A549 treated with DMSO at 1 μM for 4 hours (cell line): ENCODE measurements at places on chromosomes 1 and 21. TPM values are rescaled to one million over a fixed set of nuclear protein-coding genes. Genes with fewer than 3 reads are reported as not detected.

The KRTAP12-2 gene
- total RNA-seq, result not detected in 5 replicates

The ARMH1 gene
- 0.35 to 1.1 TPM (median 0.80 TPM) in 5 replicates for total RNA-seq

The SELENBP1 gene
- total RNA-seq, result 5.8 to 6.2 TPM (median 5.8 TPM) in 5 replicates

The GRIK3 gene
- not detected in 5 replicates for total RNA-seq

The AMY2B gene
- 0.40 to 0.73 TPM (median 0.66 TPM) in 5 replicates for total RNA-seq

The COL8A2 gene
- 0.06 to 0.17 TPM (median 0.09 TPM) in 5 replicates for total RNA-seq

The CR1L gene
- not detected in 5 replicates for total RNA-seq

The LDLRAD1 gene
- total RNA-seq, result not detected in 5 replicates

The RIMKLA gene
- 0.44 to 0.97 TPM (median 0.85 TPM) in 5 replicates for total RNA-seq

The COL24A1 gene
- 0.01 to 0.03 TPM (median 0.03 TPM) in 3 of 5 replicates, not detected in the others for total RNA-seq

The SPATA17 gene
- 2.1 to 3.7 TPM (median 2.6 TPM) in 5 replicates for total RNA-seq

The SMPDL3B gene
- 1.1 to 1.6 TPM (median 1.3 TPM) in 5 replicates for total RNA-seq

The CLDN19 gene
- not detected in 5 replicates for total RNA-seq

The SLC30A2 gene
- 0.05 to 0.11 TPM (median 0.06 TPM) in 4 of 5 replicates, not detected in the other for total RNA-seq

The CD160 gene
- total RNA-seq, result not detected in 5 replicates

The PEX11B gene
- 21.3 to 26.2 TPM (median 23.2 TPM) in 5 replicates for total RNA-seq

The SLAMF6 gene
- not detected in 5 replicates for total RNA-seq

The KIAA1614 gene
- 0.64 to 1.3 TPM (median 0.85 TPM) in 5 replicates for total RNA-seq

The HPDL gene
- total RNA-seq, result 4.2 to 5.7 TPM (median 4.3 TPM) in 5 replicates

The WNT4 gene
- total RNA-seq, result 0.14 to 0.35 TPM (median 0.28 TPM) in 5 replicates

The RRP1B gene
- total RNA-seq, result 34.7 to 40.7 TPM (median 38.2 TPM) in 5 replicates

The PIGP gene
- total RNA-seq, result 11.8 to 18.2 TPM (median 16.9 TPM) in 5 replicates

The COL16A1 gene
- total RNA-seq, result 4.2 to 7.5 TPM (median 5.3 TPM) in 5 replicates

The MYCL gene
- total RNA-seq, result 1.1 to 1.6 TPM (median 1.3 TPM) in 5 replicates

The FAM72C gene
- total RNA-seq, result 6.1 to 7.3 TPM (median 6.5 TPM) in 5 replicates

The LAMC2 gene
- 27.6 to 40.3 TPM (median 29.1 TPM) in 5 replicates for total RNA-seq

The UBXN10 gene
- total RNA-seq, result 0.01 TPM in 1 of 5 replicates, not detected in the others

The ZNF697 gene
- 1.8 to 2.2 TPM (median 1.9 TPM) in 5 replicates for total RNA-seq

The UTS2 gene
- 0.73 TPM in 1 of 5 replicates, not detected in the others for total RNA-seq

The GJA8 gene
- total RNA-seq, result not detected in 5 replicates

The ACOT11 gene
- total RNA-seq, result 1.7 to 2.3 TPM (median 2.1 TPM) in 5 replicates

The PRKAA2 gene
- 2.5 to 3.8 TPM (median 3.0 TPM) in 5 replicates for total RNA-seq

The DNASE2B gene
- not detected in 5 replicates for total RNA-seq

The SEMA6C gene
- total RNA-seq, result 0.72 to 2.0 TPM (median 1.4 TPM) in 5 replicates

The KLF18 gene
- not detected in 5 replicates for total RNA-seq

The MMEL1 gene
- total RNA-seq, result 0.24 to 0.37 TPM in 2 of 5 replicates, not detected in the others

The SYCP1 gene
- total RNA-seq, result not detected in 5 replicates

The VSIG8 gene
- 0.06 to 0.07 TPM in 2 of 5 replicates, not detected in the others for total RNA-seq

The HSF2BP gene
- 1.2 to 2.0 TPM (median 1.6 TPM) in 5 replicates for total RNA-seq

The GJA4 gene
- total RNA-seq, result not detected in 5 replicates

The GBP4 gene
- total RNA-seq, result 0.02 to 0.05 TPM (median 0.02 TPM) in 3 of 5 replicates, not detected in the others

The MX1 gene
- total RNA-seq, result 1.3 to 2.9 TPM (median 1.6 TPM) in 5 replicates

The DRAXIN gene
- 0.09 to 0.23 TPM (median 0.17 TPM) in 5 replicates for total RNA-seq
